ENCODE measurements at places on chromosomes 16 and 17.

DNA sequence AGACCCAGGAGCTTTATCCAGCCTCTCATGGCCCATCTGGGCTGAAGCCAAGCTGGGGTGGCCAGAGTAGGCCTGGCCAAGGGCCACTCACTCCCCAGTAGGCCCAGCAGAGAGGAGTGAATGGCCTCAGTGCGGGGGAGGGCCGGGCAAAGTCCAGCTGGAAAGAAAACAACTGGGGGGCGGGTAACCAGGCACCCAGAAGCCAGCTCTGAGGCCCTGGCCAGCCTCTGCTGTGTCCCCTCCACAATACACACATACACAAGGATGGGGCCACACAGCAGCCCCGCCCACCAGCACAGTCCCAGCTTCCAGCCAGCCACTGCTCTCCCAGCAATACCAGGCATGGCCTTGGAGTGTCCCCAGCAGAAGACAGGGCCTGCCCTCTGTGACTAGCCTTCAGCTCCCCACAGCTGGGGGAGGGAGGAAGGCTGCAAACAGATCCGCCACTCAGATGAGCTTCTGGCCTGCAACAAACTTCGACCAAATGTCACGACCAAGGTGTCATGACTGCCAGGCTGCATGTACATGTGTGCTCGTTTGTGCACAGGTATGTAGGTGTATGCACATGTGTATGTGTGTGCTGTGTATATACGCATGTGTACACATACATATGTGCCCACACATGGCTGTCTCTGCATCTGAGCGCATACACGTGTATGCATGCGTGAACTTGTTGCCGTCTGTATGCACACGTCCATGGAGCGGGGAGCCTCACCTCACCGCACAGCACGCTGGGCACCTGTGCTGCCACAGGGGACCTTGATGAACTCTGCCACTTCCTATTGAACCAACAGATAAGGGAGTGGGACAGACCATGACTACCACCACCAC is 5.0 kb downstream of the CARHSP1 start:
- DNase-seq: no peak

DNA sequence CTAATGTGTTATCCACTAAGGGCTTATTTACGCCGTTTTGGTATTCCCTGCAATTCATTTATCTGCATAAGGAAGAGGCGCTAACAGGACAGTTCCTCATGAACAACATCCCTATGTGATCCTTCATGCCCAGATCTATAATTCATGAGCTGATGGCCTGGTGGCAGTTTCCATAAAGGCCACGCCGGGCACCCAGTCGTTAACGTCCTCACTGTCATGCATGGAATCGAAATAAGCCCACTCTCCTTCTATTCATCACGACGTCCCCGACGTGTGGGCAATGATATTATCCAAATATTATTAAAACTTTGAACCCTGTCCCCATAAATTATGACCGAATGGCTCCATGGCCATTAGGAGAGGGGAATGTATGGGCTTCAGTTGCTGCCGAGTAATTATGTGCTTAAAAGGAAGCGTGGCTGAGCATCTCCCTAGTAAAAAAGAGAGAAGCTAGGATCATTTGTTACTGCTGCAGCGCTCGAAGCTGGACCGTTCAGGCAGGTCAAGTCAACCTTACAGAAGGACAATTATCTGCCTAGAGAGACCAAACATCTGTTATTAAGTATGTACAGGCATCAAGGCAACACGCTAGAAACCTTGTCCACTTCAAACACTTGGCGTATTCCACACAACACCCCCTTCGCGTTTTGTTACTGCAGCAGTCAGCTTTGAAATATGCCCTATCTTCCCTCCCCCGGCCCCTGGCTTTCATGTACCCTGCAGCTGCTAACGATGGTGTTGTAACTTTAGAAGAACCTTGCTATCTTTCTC is 94.0 kb upstream of the SALL1 start:
- no peak for DNase-seq

DNA sequence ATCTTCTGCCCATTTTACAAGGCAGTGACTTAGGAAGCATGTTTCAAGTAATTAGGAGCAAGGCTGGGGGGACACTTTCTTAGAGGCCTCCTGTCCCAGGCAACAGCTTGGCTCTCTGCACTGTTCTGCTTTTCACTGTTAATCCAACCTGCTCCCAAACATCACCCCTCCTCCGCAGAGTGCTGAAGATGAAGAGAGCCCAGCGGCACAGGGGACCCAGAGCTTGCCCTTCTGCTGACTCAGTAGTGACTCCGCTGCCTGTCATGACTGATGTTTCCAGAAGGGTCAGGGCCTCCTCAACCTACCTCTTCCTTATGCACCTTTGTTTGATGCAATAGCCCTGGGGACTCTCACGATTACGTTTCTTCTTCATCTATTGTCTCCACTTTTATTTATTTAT is 38.9 kb upstream of the NDRG4 start:
- DNase-seq: no peak

- peak; percentile 43 for DNase-seq
Observed at GRCh38 chr16:12095275-12096156, 119.0 kb downstream of the SNX29 start.

DNA sequence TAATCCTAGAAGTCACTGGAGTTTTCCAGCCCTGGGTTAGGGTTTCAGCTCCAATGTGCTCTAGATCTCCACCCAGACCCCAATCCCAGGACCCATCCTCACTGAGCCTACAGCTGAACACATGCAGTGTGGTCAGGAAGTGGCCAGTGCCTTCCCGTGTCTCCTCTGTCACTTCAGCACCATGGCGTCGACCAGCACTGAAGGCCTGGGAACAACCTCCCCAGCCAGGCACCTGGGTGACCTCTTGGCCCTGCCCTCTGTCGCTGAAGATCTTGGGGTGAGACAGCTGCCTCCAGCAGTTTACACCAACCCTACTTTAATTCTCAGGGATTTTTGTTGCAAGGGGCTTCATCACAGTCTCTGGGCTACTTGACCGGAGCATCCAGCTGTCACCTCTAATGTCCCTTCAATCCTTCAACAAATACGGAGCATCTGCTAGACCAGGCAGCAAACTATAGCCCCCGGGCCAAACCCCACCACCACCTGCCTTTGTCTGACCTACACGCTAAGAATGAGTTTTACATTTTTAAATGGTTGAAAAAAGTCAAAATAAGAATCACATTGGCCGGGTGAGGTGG is 18.0 kb upstream of the GSG1L start:
- DNase-seq: no peak

GRCh38 chr16:8877894-8878522 is 4.1 kb upstream of the LITAFD start:
- DNase-seq: no peak

DNA sequence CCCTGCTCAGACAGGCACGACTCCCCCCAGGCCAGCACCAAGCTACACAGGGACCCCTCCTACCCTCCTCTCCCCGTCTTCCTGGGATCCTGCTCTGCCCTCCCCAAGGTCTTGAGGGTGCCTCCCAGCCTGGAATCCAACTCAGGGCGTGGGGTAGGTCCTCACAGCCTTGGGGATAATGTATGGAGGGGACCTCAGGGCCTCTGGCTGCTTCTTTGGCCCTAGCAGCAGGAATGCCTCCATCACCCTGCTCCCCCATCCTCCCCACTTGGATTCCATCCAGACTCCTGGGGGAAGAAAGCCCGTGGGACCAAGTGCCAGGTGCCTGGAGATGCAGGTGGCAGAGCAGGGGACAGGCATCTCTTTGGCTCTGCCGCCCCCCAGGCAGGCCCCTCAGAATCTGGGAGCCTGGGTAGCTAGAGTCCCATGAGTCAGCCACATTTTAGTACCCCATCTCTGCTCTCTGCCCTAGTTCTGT is 10.7 kb upstream of the STAC2 start:
- no peak for DNase-seq

GRCh38 chr17:830950-831349 is 48.8 kb downstream of the MRM3 start:
- DNase-seq: no peak

- DNase-seq: no peak
Observed at GRCh38 chr16:64892835-64893785, 228.8 kb downstream of the CDH11 start.

DNA sequence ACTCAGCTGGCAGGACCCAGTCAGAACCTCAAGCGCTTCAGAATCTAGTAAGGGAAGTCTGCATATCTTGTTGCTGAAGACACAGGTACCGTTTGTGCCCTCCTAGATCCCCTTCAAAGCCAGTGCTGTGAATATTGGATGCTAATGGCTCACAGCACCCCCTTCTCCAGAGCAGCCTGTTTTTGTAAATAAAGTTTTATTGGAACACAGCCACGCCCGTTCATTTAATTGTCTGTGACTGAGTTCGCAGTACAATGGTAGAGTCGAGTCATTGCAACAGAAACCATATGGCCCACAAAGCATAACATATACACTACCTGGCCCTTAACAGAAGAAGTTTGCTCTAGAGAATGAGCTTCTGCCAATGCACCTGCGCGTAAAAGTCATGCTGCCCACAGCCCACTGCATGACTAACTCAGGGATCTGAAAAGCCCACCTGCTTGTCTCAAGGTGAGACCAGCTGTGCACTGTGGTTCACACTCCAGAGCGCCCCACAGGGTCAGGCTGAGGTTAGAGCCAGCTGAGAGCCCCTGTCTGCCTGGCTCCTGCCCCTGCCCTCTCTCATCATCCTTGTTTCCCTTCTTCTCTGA is 48.8 kb downstream of the AIPL1 start:
- no peak for DNase-seq

DNA sequence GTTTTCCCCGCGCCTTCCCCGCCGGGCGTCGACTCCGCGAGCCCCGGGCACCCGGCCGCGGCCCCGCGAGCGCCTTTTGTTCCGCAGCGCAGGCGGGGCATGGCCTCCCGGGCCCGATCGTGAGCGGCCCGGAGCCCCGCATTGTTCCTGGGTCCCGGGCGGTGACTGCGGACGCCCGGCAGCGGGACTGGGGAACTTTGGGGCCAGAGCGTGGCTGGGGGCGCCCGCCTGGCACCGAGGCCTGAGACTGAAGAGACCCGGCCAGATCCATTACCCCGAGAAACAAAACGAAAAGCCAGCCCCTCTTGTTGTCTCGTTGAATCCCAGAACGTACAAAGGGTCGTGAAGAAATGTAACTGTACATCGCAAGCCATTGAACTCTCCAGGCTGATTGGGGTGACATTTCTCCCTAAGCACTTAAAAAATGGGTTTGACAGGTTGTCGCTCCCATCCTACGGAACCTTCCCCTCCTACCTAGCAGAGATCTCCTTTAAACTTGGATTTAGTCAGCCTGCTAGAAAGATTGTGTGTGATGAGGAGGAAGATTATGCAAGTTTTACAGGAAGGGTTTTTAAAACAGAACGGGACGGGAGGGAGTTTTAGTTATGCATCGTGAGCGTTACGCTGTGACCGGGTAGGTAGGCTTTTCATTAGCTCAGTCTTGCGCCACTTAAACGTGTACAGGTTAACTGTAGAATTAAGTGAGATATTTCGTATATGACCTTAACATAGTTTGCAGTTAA is 825 bp downstream of the METTL9 start:
- DNase-seq: no peak

GRCh38 chr17:31492880-31493655 is 101.6 kb downstream of the RAB11FIP4 start:
- no peak for DNase-seq

DNA sequence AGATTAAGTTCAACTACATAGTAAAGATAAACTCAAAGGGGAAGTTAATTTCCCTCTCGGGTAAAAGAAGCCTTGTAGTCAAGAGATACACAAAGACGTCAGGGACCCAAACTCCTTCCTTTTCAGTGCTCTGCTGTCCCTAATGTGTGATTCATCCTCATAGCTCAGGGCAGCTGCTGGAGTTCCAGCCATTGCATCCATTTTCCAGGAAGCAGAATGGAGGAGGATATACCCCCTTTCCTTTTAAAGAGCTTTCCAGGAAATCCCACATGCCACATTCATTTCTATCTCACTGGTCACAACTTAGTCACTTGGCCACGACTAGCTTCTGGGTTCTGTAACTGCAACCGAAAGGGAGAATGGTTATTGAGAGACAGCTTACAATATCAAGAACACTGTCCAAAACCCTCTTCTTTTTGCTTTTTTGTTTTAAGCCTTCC is 95.3 kb downstream of the SOCS1 start:
- DNase-seq: no peak

DNA sequence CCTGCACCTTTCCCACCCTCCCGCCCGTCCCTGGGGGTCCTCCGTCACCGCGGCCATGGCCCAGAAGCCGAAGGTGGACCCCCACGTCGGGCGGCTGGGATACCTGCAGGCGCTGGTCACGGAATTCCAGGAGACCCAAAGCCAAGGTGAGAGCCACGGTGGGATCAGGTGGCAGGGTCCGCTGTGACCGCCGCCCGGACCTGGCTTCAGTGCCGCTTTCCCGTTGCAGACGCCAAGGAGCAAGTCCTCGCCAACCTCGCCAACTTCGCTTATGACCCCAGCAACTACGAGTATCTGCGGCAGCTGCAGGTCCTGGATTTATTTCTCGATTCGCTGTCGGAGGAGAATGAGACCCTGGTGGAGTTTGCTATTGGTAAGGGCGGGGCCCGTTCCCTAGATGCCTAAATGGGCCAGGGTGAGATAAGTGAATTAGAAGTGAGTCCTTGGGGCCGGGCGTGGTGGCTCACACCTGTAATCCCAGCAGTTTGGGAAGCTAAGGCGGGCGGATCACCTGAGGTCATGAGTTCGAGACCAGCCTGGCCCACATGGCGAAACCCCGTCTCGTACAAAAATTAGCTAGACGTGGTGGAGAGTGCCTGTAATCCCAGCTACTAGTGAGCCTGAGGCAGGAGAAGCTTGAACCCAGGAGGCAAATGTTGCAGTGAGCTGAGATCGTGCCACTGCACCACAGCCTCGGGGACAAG is 617 bp downstream of the ARMC7 start:
- DNase-seq: no peak

GRCh38 chr16:62077998-62078397 is 41.8 kb upstream of the CDH8 start:
- DNase-seq: no peak

GRCh38 chr16:82281544-82281943 is 111.5 kb upstream of the MPHOSPH6 start:
- no peak for DNase-seq

DNA sequence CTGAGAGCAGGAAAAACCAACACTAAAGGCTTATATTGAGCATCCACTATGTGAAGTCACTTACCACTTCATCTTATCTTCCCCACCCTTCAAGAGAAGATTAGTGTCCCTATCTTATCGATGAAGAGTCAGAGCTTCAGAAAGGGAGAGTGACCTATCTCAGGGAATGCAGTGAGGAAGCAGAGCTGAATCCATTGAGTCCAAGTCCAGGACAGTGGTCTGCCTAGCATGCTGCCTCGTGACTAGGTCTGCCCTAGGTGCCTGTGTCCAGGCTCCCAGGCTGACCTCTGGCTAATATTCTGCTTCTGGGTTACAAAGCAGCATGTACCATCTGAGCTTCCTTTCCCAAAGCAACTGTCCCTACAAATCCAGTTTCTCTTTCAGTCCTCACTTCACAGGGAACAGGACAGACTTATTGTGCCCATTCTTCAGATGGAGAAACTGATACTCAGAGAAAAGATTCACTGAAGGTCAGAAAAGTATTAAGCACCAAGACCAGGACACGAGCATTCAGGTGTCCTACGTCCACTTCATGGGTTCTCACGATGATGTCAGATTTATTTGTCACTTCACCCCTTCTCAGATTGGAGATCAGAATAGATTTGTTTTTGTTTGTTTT is 13.3 kb upstream of the FZD2 start:
- no peak for DNase-seq

DNA sequence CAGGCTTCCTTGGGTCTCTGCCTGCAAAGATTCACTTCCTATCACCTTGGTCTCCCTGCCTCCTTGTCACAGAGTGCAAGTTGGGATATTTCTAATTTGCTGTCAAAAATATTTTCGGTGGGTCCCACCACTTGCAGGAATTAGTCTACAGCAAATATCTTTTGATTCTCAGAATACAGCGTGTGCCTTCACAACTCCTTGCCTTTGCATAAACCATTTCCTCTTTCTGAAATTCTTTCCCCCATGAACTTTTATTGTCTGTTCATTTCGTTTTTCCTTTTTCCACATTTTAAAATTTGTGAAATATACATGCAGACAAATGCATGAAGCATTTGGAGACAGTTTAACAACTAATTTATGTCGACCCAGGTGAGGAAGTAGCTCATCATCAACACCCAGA is 60.0 kb downstream of the HS3ST3B1 start:
- DNase-seq: no peak

Measured in stimulated activated CD8-positive, alpha-beta memory T cell treated with anti-CD3 and anti-CD28 coated beads, Interleukin-4, amount 100 ng/mL, for 1 hour (primary cell).